ENCODE measurements at places on chromosomes 16 and 17.
A peak's percentile ranks its signal among the peaks of the same experiment; 100 is the strongest.

DNA sequence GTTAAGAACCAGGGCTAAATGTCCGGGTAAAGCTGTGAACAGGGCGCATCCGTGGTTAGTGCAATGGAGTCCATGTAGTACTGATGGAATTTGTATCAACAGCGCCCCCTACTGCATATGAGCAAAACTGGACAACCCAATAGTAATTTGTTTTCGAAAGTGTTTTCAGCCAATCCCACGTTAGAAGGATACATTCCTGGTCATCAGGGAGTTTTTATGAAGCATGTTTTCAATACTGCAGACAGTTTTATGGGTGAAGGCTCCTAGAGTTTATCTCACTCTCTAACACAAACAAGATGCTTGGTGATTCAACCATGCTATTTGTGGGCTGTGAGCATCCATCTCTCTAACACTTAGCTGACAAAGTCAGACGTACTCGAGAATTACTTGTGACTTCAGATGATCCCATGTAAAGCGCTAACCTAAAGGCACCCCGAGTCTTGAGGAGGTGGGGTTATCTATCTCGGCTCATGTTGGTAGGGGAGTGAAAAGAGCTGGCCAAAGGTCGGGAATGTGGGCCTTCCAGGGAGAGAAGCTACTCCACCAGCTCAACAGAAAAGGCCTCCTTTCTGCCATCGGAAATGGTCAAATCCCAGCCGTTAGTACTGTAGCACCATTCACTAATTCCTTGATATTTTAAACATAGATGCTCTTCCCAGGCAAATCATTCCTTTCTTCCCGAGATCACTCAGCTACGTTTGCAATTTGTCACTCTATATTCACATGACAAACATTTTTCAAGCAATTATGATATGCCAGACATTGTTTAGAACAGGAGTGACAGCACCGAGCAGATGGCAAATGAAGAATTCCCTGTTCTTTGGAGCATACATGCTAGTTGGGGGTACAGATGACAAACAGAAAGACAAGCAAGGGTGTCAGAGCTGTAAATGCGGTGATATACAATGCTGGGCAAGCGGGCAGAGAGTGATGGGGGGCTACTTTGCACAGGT, 46.9 kb upstream of the HNF1B start:
- DNase-seq, result peak; percentile 18

DNA sequence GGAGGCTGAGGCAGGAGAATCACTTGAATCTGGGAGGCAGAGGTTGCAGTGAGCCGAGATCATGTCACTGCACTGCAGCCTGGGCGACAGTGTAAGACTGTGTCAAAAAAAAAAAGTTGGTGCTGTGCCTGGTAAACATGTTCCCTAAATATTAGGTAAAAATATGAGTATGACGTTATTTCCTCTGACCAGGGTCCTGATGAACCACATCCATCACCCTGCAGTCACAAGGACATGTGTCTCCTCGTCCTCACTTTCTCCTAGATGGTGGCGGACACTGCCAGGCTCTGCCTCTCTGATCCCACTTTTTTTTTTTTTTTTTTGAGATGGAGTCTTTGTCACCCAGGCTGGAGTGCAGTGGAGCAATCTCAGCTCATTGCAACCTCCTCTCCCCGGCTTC, 28.7 kb downstream of the LGALS9 start:
- no peak for DNase-seq

DNA sequence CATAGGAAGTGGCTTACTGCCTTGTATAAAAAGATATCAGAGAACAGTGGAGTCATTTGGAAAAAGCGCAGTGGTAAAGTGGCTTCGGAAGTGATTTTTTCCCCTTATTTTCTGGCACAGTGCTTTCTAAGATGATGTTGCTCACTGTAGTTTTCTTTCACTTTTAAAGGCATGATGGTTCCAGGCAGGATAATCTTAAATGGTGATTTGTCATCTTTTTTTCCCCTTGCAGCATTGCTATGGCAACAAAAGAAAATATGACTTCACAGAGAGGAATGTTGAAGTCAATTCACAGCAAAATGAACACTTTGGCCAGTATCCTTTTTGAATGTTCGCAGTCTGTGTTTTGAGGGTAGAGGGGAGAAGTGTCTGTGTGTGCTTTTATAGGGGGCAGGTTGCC, 42.5 kb downstream of the GOSR1 start:
- DNase-seq, result no peak

DNA sequence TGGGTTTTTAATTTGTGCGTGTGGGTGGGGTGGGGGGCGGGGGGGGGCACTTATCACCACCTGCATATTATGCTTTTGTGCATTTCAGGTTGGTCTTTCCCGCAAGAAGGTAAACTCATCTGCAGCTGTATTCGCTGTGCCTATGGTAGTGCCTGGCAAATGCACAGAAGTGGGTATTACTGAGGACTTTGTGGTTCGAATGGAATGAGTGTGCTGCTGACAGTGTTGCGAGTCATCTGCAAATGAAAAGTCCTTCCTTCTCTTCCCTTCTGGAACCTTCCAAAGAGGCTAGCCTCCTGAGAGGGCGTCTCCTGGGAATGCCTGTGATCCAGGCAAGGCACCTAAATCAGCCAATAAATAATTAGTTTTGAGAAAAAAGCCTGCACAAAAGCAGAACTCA, 532.9 kb downstream of the MAF start:
- DNase-seq, result no peak

GRCh38 chr16:60922920-60923319, 1113.3 kb downstream of the CDH8 start:
- DNase-seq, result no peak

DNA sequence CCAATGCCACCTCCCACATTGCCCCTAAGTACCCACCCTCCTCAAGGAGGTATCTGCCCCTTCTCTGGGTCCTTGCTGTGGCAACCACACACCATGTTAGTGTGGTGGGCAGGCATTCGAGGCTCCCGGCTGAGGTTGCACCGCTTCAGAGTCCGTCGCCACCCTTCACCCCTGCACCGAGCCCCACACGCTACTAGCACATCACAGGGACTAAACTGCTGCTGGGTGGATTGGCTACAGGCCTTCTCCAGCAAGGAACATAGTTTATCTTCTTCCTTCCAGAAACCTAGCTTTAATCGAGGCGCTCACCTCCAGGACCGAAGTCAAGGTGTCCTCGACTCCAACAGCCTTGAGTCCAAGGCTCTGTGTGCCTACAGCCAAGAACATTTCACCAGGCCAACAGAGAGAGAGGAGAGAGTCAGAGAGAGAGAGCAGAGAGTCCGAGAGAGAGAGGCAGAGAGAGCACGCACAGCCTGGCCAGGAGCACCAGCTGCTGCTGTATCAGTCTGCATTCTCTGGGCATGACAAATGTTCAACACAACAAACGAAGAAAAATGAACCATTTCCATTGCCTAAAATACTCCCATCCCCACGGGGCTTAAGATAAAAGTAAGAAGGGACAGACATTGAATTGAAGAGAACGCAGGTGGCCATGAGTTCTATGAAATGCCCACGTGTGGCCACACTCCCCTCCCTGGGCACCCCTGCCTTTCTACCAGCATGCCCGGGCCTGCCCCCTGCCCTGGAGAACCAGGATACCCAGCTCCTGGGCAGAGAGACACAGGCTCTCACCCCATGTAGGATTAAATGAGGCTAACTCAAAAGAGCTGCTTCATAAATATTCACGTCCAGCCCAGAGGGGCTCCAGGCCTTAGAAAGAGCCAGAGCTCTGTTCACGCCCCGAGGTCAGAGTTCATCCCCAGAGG, 94.9 kb downstream of the RBFOX3 start:
- DNase-seq, result no peak

DNA sequence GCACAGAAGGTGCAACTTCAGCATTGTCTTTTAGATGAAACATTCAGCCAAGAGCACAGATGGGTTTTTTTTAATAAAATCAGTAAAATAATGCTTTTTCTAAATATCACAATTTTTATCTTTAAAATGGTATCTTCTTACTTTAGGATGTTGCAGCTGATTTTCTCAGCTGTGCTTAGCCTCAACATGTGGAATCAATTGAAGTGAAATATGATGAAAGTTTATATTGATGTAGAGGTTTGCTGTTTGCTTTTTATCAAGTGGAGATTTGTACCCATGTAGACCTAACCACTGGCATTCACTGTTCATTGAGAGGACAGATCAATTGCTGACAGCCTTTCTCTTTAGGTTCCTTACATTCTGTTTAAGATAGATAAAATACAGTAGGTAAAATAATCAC, 107.8 kb downstream of the CYB561 start:
- DNase-seq, result no peak

GRCh38 chr16:82867485-82867884, 240.7 kb downstream of the CDH13 start:
- DNase-seq, result no peak

GRCh38 chr17:50328363-50329325, 17.3 kb upstream of the XYLT2 start:
- DNase-seq, result no peak

- no peak for DNase-seq
Observed at GRCh38 chr16:49443576-49443975, 70.0 kb downstream of the C16orf78 start.

GRCh38 chr16:4894276-4895150, 42.4 kb downstream of the PPL start:
- DNase-seq, result no peak

- DNase-seq, result no peak
Observed at GRCh38 chr17:49209061-49209571, 1.3 kb downstream of the GNGT2 start.

- peak; percentile 76 for DNase-seq
Observed at GRCh38 chr16:82655072-82655714, 28.4 kb downstream of the CDH13 start.

- no peak for DNase-seq
Observed at GRCh38 chr16:10684511-10685151, 10.1 kb downstream of the TEKT5 start.

DNA sequence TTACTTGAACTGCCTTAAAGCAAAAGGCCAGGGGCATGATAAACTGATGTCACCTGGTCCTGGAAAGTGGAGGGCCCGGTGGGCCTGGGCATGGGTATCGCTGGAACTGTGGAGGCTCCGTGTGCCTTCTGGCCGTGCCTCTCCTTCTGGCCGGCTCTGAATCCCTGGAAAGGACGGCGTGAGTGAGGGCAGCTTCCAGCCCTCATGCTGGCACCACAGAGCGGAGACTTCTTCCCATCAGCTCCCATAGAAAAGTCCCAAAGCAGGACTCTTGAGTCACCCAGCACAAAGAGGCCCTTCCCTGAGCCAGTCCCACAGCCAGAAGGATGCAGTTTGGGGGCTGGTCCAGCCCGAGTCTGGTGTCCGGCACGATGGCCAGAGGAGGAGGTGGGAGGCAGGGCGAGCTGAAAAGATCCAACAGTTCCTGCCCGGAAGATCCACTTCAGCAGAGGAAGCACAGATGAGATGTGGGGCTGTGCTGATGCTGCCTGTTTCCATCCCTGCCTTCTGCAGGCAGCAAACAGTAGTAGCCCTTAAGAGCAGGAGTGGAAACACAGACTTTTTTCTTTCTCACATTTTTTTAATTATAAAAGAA, 7.8 kb downstream of the GAA start:
- DNase-seq, result no peak

DNA sequence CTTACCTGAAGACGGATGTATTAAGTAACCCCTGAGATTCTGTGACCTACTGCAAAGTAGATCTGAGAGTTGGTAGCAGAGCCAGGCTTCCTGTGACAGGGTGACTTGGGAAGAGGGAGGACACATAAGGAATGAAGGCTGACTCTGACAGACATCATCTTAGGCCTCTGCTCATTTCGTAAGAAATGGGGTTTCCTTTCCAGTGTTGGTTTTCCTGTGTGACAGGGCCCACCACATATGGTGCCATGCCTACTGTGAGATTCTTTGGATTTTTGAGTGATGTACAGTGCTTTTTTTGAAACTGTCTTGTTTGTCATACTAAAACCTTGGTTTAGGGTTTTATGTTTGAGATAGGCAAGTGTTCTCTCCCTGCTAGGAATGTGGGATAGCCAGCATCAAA, 12.7 kb downstream of the LIG3 start:
- no peak for DNase-seq

DNA sequence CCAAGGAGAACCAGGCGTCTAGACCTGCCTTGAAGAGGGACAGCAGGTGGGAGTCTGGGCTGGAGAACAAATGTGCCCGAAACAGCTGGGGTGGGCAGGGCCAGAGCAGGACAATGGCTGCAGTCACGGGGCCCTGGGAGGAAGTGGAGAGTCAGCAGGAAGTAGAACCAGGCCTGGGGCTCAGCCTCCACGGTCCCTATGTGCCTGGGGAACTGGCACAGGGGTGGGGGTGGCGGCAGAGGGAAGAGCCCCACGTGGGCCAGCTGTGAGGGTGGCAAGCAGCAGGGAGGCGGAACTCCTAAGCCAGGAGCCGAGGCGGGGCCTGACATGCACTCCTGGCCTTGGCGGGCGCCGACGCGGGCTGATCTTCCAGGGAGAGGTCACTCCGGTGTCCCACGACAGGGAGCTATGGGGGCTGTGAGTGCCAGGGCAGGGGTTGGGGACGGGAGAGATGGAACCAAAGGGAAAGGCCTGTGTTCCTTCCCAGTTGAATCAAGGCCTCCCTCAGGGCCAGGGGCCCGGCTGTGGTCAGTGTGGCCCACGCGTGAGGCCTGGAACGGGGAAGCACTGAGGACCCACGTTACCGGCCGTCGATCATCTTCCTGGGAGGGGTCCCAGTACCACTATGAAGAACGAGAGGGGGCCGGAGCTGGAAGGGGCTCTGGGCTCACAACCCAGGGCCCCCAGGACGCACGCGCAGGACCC, 42.7 kb downstream of the TIMM22 start:
- DNase-seq, result no peak

GRCh38 chr16:68991075-68991474, 114.4 kb upstream of the HAS3 start:
- no peak for DNase-seq

GRCh38 chr17:29583324-29584248, 5.9 kb downstream of the GIT1 start:
- DNase-seq, result no peak

DNA sequence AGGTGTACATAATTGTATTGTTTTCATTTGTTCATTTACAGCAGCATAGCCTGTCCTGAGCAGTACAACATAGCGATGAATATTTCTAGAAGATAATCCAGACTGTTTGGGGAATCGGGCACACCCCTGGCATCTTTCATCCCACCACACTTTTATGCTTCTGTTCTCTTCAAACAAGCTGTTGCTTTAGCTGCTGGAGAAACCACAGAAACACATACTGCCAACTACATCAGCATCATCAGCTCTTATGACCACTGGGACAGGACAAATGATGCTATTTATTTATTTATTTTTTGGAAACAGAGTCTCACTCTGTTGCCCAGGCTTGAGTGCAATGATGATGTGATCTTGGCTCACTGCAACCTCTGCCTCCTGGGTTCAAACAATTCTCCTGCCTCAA, 22.6 kb upstream of the HAPSTR1 start:
- DNase-seq, result no peak

- DNase-seq, result no peak
Observed at GRCh38 chr16:77433146-77433545, 1.7 kb downstream of the ADAMTS18 start.

- DNase-seq, result no peak
Observed at GRCh38 chr17:65362826-65363225, 198.6 kb downstream of the AXIN2 start.

GRCh38 chr17:82023447-82024241, 539 bp downstream of the LRRC45 start:
- no peak for DNase-seq

Measured in stimulated activated naive CD4-positive, alpha-beta T cell treated with Interleukin-2 at 50 U/mL for 16 hours (primary cell).